ENCODE measurements at places on chromosomes 3 and 15. TPM values are rescaled to one million over a fixed set of nuclear protein-coding genes. Genes with fewer than 3 reads are reported as not detected.

Gene KNL1
- 0.21 TPM for total RNA-seq

DNA sequence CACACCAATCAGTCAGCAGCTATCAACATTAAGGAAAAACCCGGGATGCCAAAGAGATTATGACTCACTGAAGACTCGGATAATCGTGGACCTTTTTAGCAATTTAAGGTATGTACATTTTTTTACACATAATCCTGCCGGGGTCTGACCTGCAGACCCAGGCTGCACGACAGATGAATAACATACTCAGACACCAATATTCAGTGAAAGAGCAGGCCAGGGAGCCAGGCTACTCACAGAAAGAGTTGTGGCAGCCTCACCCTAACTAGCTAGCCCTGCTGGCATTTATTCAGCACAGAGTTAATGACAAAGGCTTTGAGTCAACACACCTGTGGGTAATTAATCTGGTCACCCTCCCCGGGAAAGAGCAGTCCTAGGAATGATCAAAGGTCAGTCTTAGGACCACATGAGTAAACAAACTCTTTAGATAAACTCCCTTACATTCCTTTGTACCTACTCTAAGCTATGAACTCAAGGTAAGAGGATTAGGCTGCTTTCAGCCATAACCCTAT lies 727.5 kb downstream of the TBL1XR1 start:
- no peak for DNase-seq

Gene TMEM212
- not detected for total RNA-seq

DNA sequence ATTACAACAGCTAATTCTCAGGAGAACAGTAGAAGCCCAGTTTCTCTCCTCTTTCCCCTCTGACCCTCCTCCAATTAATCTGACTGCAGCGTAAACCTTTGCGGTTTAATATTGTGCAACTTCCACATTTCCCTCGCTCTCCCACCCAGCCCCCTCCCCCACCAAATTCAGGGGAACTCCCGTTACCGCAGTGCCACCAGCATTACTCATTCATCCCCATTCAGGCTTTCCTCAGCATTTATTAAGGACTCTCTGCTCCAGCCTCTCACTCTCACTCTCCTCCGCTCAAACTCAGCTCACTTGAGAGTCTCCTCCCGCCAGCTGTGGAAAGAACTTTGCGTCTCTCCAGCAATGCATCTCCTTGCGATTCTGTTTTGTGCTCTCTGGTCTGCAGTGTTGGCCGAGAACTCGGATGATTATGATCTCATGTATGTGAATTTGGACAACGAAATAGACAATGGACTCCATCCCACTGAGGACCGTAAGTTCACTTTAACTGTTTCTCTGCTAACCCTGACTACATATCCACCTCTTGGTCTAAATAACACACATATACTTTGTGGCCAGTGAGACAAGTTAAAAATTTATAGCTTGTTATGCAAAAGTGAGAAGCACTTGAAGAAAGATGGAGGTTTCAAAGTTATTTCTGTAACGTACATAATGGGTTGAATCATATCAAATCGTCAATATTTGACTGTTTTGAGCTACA lies at the start of gene PTX3:
Gene PTX3, plus strand, starts transcription at position 268 of the 709 bp plus-strand sequence. Its CDS starts 84 bp downstream, at position 352.
- no peak for DNase-seq

DNA sequence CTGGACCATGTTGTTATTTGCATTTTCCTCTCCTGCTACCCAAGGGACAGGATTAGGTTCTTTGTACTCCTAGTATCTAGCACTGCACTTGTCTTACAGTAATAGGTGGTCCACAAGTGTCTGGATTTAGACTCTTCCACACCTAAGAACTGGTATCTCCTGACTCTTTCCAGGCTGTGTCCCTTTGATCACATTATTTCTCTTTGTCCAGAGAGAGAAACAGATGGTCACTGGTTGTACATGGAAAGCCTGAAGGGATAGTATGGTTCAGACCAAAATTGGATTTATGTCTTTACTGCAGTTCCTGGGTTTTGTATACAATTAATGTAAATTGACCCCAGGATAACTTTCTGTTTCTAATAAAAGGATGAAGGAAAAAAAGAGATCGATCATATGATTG lies 64.0 kb downstream of the PDE8A start:
- no peak for DNase-seq

- no peak for DNase-seq
These were observed 68.8 kb downstream of the ANXA2 start for GRCh38 chr15:60328852-60329443.

Gene SLC9C1
- not detected for total RNA-seq

DNA sequence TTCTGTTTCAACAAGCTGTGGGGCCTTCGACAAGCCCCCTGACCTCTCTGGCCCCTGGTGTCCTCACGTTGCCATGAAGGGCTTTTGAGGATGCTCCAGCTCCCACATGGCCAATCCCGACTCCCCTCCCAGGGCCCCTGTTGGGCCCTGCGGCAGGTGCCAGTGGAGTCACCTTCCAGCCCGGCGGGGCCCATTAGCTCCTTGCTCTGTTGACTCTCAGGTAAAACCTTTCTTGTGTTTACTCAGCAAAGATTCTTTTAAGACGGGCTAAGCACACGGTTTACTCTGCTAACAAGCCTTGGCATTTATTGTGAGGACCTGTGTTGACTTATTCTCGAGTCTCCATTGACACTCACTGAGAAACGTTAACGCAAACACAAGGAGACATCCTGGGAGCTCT lies 15.0 kb downstream of the RPLP1 start:
- no peak for DNase-seq

DNA sequence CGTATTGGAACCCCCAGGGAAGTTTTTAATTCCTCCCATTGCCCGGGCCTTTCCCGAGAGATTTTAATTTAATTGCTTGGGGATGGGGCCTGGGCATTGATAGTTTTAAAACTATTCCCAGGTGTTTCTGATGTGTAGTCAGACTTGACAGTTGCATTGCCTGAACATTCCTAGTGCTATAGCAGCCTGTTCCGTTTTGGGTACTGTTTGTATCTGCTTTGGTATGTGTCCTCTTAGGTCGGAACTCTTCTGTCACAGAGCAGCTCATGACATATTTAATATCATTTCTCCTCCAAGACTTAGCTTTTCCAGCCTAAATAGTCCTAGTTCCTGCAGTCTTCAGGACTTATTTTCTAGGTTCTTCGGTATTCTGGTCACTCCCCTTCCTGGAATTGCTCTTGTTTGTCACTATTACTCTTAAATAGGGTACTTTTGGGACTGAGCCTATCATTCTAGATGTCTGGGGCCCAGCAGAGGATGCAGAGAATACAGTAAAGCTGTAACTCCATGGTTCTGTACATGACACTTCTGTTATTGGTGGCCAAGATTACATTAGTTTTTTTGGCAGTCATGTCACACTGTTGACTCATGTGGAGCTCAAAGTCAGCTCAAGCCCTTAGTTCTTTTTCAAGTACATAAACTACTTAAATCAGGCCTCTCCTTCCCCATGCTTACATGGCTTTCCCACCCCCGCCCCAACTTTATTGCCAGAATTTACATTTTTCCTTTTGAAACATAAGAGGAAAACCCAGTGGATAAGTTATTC lies 81.5 kb downstream of the BBX start:
- DNase-seq, result no peak

Gene ALPK3
- 0.29 TPM for total RNA-seq

- DNase-seq, result no peak
These were observed 172.8 kb downstream of the KLF13 start for GRCh38 chr15:31499236-31499952.

DNA sequence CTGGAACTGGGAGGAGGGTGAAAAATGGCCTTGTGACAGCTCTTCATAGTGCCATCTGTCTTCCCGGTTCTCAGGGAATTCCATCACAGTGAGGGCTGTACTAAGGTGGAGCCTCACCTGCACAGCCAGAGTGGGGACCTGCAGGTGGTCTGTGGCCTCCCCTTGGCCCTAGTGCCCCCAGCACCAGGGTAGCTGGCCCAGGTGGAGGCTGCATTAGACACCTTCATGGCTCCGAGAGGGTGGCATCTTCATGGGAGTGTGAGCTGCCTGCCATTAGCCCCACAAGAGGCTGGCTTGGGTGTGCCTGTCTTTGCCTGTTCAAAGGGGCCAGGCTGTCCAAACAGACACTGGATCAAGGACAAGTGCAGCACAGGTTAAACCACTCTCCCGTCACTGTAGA lies 95.5 kb upstream of the PRR23E start:
- DNase-seq, result no peak

- no peak for DNase-seq
These were observed 43.5 kb upstream of the PTX3 start for GRCh38 chr3:157393113-157393512.

Gene CPEB1
- total RNA-seq, result 3.2 TPM

GRCh38 chr15:69530991-69531664 lies 78.5 kb downstream of the RPLP1 start:
- DNase-seq, result no peak

DNA sequence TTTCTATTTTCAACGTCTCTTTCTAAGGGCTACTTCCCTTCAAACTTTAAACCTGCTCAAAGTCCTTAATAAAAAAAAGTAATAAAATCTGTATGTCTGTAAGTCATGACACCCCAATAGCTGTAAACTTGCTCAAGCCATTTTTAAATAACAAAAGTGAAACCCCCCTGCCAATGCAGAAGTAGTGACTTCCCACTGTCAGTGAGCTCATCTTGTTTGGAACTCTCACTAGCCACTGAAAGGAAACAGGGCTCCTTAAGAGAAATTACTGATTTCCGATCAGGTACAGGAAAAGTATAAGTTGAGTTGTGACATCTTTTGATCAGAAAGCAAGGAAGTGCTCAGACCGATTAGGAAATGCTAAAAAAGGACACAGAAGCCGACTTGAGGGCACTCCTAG lies 27.6 kb upstream of the GPR171 start:
- DNase-seq, result no peak

GRCh38 chr15:64507845-64508244 lies 47.5 kb downstream of the ZNF609 start:
- no peak for DNase-seq

Gene STARD9
- total RNA-seq, result 13.7 TPM

Gene GABPB1
- 23.4 TPM for total RNA-seq

Gene MOBP
- total RNA-seq, result not detected

Gene SLC25A26
- 19.0 TPM for total RNA-seq

All from naive thymus-derived CD8-positive, alpha-beta T cell (primary cell).